ENCODE measurements at places on chromosomes 2 and 18. TPM values are rescaled to one million over a fixed set of nuclear protein-coding genes. Genes with fewer than 3 reads are reported as not detected.
A peak's percentile ranks its signal among the peaks of the same experiment; 100 is the strongest.

Gene HOXD12
- not detected for total RNA-seq

Gene POMC
- total RNA-seq, result 6.5 TPM

Gene OR6B3
- not detected for total RNA-seq

Gene BCL11A
- total RNA-seq, result 47.9 TPM

Gene C2orf78
- not detected for total RNA-seq

Gene DSG4
- total RNA-seq, result not detected

Gene FAM117B
- total RNA-seq, result 28.5 TPM

Gene CAPN14
- 0.50 TPM for total RNA-seq

DNA sequence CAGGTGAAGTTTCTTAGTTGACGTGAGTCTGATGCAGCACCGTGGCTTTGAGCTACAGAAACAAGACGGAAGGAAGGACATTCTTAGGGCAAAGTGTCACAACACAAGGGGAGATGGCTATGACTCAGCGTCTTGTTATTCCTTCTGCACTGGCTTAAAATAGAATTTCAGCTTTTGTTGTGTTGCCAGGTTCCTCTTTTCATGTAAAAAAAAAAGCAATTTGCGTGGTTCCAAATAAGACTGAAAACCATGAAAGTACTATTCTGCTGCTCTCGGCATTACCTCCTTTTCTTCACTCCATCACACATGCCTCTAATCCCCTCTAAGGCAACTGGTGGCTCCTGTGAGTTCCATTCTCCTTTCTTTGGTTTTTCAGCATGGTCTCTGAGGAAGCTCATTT is 150.1 kb downstream of the ANTXR1 start:
- DNase-seq, result no peak

GRCh38 chr2:226536410-226536809 is 263.2 kb downstream of the IRS1 start:
- no peak for DNase-seq

GRCh38 chr2:145741181-145741580 is 1221.3 kb upstream of the ZEB2 start:
- DNase-seq, result no peak

DNA sequence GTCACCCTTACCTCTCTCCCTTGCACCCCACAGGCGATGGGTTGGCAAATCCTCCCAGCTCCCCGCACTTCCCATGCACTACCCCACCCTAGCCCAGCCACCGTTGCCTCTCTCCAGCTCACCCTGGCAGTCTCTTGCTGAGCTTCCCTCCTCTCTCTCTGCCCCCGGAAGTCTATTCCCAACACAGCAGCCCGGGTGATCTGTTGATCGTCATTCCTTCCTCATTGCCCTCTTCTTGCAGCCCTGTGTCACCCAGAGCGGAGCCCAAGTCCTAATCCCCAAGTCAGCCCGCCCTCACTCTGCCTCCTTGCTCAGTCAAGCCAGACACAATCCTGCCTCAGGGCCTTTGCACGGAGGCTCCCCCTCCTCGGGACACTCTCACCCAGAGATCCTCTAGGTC is 55.2 kb downstream of the CIB4 start:
- no peak for DNase-seq

DNA sequence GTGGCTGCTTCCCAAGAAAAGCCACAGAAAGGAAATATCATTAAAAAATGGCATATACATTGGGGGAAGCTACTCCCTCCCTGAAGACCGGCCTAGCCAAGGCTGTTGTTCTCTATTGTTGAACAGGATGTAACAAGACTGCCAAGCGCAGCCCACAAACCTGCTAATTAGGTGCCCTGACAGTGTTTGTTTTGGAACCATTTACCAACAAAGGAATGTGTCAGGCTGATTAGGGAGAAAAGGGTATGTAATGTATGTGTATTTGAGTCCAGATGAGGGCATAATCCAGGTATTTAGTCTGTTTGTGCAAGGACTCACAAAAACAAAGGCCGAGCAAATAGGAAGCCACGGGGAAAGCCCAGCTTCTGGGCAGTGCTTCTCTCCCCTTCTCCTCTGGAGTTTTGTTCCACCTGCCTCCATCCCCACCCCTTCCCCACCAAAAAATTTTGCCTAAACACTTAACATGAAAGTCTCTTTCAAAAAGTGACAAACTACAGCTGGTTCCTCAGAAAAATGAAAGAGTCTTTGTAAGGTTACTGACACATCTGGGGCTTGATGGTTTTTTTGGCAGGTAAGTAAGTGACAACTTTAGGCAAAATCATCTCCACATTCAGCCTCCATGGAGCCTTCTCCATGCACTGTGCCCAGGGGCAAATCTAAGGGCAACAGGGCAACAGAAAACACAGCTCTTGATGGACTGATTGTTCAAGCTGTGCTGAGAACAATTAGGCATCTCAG is 78.3 kb upstream of the FZD5 start:
- peak; percentile 46 for DNase-seq

DNA sequence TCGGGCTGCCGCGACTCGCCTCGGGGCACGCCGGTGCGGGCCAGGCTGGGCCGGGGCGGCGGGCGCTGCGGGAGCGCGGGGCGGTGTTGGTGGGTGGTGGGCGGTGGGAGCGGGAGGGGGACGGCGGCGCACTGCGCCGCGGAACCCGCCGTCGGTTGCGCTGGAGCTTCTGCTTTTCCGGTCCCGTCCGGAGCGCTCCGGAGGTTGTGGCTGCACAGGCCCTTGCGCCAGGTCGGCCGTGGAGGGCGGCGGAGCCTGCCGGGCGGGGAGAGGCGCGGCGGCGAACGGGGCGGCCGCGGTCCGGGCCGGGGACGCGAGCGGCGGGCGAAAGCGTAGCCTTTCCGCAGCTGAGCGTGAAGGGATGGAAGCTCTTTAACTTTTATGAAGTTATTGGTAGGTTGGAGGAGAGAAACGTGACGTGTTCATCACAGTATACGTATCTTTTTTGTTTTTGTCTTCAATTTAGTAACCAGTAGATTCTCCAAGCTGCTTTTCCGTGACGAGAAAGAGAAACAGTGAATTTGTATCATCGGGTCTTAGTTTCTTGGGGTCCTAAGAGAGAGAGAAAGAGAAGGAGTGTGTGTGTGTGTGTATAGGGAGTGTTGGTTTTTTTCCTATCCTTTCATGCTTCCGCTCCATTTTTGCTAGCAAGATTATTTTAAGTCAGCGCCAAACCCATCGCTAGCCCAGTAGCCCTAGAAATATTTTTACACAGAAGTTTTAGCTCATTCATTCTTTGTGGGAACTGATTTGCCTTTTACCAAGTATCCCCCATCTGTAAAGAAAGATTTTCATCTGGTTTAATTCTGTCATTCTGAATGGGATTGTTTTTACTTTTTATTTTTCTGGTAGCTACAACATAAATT is 535 bp downstream of the ATG4B start:
- no peak for DNase-seq

DNA sequence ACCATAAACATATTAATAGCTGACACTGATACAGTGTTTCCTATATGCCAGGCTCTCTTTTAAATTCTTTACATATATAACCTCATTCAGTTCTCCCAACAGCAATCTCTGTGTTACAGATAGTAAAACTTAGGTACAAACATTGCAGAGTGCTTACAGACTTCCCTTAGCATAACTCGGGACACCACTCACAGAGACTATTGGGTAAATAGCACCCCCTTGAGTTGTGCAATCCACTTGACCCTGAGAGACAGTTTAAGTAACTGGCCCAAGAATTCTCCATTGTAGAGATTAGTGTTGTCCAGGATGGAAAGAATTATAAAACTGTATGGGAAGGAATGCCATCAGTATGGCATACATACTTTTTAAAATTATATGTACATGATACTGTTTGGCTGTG is 110.1 kb downstream of the POLE4 start:
- no peak for DNase-seq

GRCh38 chr2:159591221-159591620 is 25.1 kb downstream of the BAZ2B start:
- DNase-seq, result no peak

GRCh38 chr2:10610213-10610910 is 79.4 kb downstream of the NOL10 start:
- no peak for DNase-seq

- DNase-seq, result no peak
These were observed 1.2 kb downstream of the MAL start for GRCh38 chr2:95026471-95027368.

DNA sequence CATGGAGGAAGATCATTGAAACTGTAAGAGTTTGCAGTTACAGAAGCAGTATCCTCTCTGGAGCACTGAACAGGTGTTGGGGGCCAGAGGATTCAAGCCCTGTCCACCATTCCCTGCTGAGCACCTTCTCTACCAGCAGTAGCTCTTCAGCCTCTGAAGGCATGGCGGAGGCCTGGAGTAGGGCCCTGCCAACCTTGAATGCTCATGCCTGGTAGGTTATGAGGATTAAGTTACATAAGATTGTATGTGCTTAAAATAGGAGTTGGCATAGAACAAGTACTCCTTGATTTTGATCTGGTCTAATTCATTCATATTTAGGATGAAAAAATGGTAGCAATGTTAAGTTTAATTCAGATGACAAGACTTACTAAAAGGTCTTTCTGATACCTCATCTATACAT is 40.2 kb downstream of the FMNL2 start:
- no peak for DNase-seq

DNA sequence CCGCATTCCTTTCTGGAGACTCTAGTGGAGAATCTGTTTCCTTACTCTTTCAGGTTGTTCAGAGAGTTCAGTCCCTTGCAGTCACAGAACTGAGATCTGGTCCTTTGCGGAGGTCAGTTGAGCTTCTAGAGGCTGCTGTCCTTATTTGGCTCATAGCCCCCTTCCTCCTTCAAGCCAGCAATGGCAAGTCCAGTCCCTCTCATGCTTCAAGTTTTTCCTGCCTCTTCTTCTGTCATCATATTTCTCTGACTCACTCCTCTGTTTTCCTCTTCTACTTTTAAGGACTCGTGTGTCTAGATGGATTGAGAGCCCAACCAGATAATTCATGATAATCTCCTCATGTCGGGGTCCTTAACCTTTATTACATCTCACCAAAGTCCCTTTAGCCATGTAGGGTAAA is 173.5 kb upstream of the FOSL2 start:
- no peak for DNase-seq

GRCh38 chr18:72768681-72769229 is 99.0 kb downstream of the NETO1 start:
- no peak for DNase-seq

GRCh38 chr2:172456002-172456401 is 28.6 kb downstream of the ITGA6 start:
- no peak for DNase-seq

GRCh38 chr2:241217320-241218031 is 29.0 kb downstream of the ANO7 start:
- DNase-seq, result peak; percentile 52

DNA sequence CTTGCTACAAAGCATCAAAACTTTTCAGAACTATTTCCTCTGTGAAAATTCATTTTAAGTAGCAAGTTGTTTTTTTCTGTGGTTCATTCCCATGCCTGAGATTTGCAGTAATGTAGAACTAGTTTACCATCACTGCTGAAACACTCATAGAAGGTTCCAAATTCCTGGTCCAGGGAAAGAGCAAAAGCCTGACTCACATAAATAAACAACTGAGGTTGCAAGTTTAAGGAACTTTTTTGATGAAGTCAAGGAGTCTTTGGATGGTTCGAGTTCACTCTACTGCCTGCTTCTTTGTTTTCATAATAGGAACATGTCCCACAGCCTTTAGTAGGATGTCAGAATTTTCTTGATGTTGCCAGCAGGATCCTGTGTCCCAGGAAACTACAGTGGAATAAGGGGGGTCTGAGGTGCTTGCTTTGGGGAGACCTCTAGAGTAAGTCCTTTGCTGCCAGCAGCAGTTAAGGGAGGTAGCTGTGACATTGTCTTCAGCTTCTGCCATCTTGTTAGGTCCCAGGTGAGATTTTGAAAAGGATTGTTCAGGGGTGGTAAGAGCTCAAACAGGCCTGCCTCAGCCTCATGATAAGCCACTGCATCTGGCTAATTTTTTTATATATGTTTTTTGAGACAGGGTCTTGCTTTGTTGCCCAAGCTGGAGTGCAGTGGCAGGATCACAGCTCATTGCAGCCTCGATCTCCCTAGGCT is 43.9 kb downstream of the ACSL3 start:
- DNase-seq, result no peak

- no peak for DNase-seq
These were observed 1474.0 kb upstream of the ACVR2A start for GRCh38 chr2:146370826-146371225.

DNA sequence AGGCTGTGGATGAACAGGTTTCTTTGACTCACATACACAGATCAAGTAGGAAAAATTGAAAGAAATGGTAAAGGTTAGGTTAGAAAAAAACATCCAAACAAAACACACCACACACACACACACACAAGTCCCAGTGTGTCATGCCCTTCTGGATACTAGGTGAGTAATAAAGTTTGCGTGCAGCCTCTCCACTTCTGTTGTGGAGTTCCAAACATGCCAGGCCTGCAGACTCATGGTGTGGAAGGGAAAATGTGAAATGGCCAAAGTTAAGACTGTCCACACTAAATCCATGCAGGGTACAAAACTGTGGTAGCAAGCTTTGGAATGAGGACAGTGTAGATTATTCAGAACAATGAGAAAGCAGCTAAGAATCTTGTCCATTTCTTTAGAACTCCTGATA is 114.6 kb downstream of the IKZF2 start:
- no peak for DNase-seq

DNA sequence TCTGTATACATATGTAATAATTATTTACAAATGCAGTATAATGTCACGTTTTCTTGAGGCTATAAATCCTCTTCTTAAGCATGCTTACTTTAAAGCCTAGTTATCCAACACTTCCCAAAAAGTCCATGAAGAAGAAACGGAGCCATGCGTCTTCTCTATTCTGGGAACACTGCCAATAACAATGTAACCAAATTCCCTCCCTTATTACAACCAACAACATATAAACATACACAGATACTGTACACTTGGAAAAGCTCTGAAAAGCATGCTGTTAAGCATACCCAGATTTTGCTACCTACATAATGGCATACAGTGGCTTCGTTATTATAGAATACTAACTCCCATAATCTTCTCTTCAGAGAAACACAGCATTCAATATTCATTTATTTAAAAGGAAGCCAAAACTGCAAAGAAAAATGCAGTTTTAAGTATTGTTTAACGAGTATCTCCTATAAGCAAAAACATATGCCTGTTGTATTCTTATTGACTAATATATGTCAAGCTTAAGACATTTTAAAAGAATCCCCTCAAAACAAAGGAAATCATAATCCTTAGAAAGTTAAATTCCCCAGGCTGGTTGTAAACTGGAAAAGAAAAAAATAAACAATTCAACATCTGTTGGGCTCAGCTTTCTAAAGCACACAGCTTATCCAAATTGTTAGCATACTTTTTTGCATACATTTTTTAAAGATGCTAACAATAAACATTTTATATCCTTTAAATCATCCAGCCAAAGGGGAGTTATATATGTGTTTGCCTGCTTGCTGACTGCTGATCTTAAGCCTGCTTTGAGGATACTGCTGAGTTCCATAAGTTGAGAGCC is 83.4 kb downstream of the SLC25A12 start:
- no peak for DNase-seq

- DNase-seq, result no peak
These were observed 20.5 kb upstream of the SLC40A1 start for GRCh38 chr2:189601043-189601442.

- DNase-seq, result no peak
These were observed 150.9 kb downstream of the RTP5 start for GRCh38 chr2:242020196-242021004.

Measured in progenitor cell of endocrine pancreas (in vitro differentiated cells).